Stimulated activated CD4-positive, alpha-beta T cell treated with anti-CD3 and anti-CD28 coated beads, Interleukin-4, amount 100 ng/mL, for 1 hour (primary cell): ENCODE measurements at places on chromosomes 5 and 9.

- DNase-seq = no peak
These were observed 86.4 kb downstream of the GALNT10 start for GRCh38 chr5:154276973-154277331.

GRCh38 chr5:148806520-148806931, 19.9 kb upstream of the ADRB2 start:
- DNase-seq = no peak

DNA sequence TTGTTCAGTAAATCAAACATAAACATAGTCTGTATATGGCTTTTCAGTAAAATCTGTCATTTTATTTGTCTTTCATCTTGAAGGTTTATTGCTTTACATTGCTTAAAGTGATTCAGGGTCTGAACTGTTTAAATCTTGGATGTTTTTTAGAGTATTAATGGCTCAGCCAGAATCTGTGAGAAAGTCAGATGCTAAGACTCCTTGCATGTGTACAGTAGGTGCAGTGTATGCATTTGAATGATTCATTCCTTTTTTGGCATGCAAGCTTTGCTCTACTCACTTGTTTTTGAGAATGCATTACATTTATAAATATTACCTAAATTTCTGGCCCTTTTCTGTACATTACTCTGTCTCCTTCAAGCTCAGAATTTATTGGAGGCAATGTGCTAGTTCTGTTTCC, 271.0 kb upstream of the RIOK2 start:
- DNase-seq = no peak

GRCh38 chr5:123156577-123157296, 67.7 kb downstream of the PRDM6 start:
- no peak for DNase-seq

DNA sequence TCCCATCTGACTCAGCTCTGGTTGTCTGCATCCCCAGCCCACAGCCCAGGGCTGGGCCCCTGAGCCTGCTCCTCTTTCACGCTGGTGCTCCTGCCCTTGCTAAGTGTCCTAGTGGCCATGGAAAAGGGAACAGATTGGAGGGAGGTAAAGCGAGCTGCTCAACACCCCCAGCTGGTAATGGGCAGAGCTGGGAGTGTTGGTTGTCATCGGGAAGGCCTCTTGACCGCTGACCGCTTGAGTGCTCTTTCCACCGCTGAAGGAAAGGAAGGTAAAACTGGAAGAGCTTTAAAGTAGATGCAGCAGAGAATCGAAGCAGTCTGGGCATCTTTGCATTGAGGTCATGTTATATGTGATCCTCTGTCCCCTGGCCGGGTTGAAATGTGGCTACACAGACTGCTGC, 60.2 kb downstream of the CRB2 start:
- no peak for DNase-seq

GRCh38 chr5:80607832-80608231, 37.8 kb upstream of the ANKRD34B start:
- no peak for DNase-seq

GRCh38 chr5:35115920-35116319, 68.2 kb upstream of the AGXT2 start:
- no peak for DNase-seq

DNA sequence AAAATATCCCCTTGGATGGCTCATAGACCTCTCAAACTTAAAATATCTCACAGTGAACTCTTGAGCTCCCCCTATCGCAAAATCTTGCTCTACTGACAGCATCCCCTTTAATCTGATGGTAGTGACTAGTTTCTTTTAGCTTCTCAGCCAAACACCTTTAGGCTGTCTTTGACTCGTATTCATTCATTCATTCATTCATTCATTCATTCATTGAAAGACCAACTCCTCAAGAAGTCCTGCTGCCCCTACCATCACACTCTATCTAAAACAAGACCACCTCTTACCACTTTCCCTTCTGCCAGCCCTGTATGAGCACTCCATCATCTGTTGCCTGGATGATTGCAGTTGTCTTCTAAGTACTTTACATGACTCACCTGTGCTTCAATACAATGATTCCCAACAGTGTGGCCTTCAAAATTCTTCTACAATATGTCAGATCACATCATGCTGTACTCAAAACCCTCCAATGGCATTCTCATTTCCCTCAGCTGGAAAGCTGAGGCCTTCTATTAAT, 46.8 kb downstream of the ITGA2 start:
- DNase-seq = no peak

DNA sequence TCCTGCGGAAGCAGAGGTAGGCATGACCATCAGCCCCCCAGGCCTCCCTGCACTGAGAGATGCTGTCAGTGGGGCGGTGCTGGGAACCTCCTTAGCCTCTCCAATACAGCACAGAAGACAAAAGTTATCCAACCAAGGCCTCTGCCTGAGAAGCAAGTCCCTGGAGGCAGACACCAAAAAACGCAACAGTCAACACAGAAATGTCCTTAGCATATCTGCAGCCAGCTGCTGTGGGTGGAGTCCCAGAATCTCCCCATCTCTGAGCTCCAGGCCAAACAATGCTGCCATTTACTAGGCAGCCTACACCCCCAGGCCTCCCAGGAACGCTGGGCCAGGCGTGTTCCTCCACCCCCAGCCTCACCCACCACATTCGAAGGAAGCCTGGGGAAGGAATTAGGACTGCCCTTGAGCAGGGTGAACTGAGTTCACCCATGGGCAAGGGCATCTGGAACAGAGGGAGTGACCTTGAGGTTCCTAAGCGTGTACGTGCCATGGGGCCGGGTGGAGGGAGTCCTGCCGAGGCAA, 43.7 kb downstream of the STK10 start:
- DNase-seq = no peak

- no peak for DNase-seq
These were observed 168.6 kb downstream of the MPDZ start for GRCh38 chr9:13110766-13111417.

DNA sequence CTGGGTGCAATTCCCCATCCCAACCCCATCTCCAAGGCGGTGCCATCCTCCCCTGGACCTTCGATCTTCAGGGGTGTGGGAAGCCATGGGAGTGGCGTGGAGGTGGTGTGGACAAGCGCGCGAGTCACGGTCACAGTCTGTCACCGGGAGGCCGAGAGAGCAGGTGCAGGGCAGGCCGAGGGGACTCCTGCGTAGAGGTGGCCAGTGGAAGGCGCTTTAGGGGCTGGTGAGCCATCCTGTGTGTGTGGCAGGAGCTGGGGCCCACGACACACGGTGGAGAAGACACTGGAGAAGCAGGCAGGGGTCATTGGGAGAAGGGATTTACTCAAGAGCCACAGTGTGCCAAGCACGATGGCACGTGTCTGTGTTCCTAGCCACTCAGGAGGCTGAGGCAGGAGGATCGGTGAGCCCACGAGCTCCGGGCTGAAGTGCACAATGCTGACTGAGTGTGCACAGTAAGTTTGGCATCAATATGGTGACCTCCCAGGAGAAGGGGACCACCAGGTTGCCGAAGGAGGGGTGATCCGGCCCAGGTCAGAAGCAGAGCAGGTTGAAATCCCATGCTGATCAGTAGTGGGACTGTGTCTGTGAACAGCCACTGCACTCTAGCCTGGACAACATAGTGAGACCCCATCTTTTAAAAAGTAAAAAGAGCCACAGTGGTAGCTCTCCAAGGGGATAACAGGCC, 145.1 kb upstream of the PHYKPL start:
- no peak for DNase-seq

- no peak for DNase-seq
These were observed 2233.8 kb downstream of the MAT2B start for GRCh38 chr5:165739079-165739741.

GRCh38 chr9:78525986-78526560, 229.1 kb downstream of the PSAT1 start:
- no peak for DNase-seq

DNA sequence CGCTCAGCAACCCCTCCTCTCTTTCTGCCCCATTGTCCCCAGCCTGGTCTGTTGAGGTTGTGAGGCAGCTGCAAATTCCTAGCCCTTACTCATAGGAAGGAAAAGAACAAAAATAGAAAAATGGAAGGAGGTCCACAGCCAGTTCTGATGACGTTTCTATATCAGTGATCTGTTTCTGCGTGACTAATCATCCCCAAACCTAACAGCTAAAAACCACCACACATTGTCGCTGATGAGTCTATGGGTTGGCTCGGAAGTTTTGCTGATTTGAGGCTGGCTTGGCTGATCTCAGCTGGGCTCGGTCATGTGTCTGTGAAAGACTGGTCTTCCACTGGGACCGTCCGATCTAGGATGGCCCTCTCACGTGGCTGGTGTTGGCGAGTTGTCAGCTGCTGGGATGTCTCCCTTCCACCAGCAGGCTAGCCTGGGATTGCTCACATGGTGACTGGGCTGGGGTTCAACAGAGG, 200.6 kb upstream of the ZNF618 start:
- no peak for DNase-seq

- no peak for DNase-seq
These were observed 52.3 kb downstream of the PRKACG start for GRCh38 chr9:68961587-68961986.

DNA sequence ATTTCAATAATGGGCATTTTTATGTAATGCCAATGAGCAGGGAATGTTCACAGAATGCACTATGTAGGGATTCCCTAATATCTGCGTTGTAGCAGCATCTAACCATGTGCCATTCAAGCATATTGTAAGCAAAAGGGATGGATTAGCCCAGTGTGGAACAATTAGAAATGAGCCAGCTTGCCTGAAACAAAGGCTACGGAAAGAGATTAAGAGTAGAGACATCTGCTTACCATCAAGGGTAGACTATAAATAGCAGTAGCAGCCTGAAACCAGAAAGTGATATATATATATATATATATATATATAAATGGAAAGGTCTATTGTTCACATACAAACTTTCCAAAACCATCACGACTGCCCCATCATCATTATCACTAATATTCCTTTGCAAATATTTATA, 31.9 kb upstream of the CEP120 start:
- no peak for DNase-seq
